Stimulated activated CD8-positive, alpha-beta memory T cell treated with anti-CD3 and anti-CD28 coated beads, Interleukin-4, amount 100 ng/mL, for 4 hours (primary cell): ENCODE measurements at places on chromosomes 2 and 18.
A peak's percentile ranks its signal among the peaks of the same experiment; 100 is the strongest.

DNA sequence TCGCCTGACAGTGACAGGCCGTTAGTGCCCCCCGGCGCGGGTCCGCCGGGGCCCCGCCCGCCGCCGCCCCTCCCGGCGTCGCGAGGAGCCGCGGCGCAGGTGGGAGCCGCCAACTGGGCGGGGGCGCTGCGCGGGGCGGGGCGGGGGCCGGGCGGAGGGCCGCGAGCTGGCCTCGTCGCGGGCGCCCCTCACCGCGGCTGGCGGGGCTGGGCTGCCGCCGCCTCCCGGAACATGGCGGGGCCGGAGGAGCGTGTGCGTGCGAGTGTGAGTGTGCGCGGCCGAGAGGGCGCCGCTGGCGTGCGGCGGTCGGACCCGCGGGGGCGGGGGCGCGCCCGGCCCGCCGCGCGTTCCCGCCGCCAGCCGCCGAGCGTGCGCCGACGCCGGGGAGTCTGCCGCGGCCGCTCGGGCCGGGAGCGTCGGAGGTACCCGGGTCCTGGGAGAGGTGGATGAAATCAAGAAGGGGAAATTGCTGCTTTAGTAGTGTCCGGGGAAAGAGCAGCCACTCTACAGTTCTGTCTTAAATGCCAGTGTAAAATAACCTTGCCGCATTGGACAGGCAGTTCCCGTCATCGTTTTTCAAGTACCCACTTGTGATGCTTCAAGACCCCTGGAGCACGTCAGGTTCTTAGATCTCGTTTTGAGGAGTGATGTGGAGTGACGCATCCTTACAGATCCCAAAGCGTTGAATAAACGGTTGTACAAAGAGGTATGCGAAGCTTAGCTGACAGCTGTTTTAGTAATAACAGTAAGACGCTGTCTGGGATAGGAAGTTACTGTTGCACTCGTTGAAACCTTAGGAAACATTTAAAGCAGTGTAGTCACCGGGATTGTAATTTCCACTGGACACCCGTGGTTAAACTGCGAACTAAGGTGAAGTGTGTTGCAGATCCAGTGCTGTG lies 836 bp downstream of the ANKRD12 start:
- peak; percentile 49 for DNase-seq

GRCh38 chr2:48249631-48250473 lies 280.1 kb upstream of the STON1 start:
- no peak for DNase-seq

DNA sequence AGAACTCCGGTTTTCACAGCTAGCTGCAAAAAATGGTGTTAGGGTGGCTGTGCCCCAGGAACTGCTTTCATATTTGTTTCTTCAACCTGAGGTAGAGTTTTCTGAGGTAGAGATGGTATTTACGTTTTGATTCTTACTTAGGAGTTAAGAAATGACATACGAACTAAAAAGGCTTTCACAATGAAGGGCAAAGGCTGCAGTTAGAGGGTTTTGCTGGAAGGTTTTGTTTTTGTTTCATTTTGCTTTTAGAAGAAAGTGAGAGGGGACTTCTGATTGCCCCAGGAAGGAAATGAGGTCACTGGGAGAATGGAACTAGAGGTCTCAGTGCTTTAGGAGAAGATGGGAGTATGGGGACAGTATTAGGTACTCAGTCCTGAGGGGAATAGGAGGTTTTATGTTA lies 15.5 kb downstream of the CDCA7 start:
- no peak for DNase-seq

- no peak for DNase-seq
Measured at GRCh38 chr2:39127973-39128372, 7.1 kb upstream of the SOS1 start.

DNA sequence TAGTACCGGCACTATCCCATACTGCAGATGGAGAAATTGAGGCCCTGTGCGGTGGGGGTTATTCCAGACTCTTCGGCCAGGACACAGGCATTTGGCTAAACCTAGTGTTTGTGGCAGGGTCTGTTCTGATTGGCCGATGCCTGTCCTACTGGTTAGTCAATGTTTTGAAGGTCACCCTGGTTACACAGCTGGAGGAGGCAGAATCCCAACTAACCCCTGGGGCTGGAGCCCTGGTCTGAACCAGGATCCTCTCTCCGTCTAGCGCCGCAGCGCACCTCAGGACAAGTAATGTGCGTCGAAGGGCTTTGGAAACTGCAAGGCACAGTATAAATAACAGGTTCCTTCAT lies 19.4 kb downstream of the TEX44 start:
- no peak for DNase-seq

DNA sequence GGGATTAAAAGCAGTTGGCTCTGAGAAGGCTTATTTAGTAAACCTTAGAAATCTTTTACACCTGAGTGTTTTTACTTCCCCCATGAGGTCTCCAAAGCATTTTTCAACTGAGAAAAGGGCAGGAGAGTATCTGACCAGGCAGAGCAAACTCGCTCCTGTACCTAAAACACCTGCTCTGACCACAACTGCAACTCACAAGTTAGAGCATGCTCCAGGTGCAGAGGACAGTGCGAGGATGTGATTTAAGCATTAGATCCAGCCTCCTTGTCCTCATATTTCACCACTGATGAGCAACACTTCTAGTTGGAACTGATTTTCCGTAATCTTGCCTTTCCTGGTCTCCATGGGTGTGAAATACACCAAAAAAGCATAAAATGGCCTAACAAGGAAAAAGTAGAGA lies 34.5 kb upstream of the TBC1D8 start:
- no peak for DNase-seq

- DNase-seq: no peak
Measured at GRCh38 chr2:126981476-126981875, 82.8 kb downstream of the TEX51 start.

DNA sequence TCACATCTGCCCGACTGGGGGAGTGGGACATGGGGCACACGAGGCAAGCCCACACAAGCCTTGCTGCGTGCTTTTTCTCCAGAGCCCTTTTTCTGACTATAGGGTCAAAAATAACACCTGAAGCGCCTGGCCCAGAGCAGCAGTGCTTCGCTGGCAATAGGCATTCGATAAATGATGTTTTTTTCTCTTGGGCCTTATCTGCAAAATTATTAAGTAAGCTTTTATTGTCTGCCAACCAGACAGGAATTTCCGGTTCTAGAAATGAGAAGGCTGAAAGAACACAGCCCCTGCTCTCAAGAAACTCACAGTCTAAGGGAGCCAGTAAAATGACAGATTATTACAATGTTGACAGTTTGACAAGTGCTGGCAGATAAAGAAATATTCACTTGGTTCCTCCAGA lies 2.7 kb upstream of the TMBIM1 start:
- no peak for DNase-seq

DNA sequence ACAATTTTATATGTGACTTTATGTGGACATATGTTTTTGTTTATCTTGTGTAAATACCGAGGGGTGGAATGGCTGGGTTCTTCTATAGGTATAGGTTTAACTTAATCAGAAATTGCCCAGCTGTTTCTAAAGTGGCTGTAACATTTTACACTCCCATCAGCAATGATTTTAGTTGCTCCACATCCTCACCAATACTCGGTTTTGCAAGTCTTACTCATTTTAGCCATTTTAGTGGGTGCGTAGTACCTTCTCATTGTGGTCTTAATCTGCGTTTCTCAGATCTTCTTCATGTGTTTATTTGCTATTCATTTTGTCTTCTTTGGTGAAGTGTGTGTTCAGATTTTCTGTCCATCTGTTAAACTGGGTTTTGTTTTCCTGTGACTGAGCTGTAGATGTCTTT lies 95.4 kb upstream of the BCL2L11 start:
- DNase-seq: no peak

- DNase-seq: no peak
Measured at GRCh38 chr18:69757733-69758132, 189.9 kb downstream of the CD226 start.

- no peak for DNase-seq
Measured at GRCh38 chr2:134141598-134142340, 112.1 kb upstream of the MGAT5 start.

GRCh38 chr2:199833525-199833924 lies 17.5 kb downstream of the FTCDNL1 start:
- DNase-seq: no peak

DNA sequence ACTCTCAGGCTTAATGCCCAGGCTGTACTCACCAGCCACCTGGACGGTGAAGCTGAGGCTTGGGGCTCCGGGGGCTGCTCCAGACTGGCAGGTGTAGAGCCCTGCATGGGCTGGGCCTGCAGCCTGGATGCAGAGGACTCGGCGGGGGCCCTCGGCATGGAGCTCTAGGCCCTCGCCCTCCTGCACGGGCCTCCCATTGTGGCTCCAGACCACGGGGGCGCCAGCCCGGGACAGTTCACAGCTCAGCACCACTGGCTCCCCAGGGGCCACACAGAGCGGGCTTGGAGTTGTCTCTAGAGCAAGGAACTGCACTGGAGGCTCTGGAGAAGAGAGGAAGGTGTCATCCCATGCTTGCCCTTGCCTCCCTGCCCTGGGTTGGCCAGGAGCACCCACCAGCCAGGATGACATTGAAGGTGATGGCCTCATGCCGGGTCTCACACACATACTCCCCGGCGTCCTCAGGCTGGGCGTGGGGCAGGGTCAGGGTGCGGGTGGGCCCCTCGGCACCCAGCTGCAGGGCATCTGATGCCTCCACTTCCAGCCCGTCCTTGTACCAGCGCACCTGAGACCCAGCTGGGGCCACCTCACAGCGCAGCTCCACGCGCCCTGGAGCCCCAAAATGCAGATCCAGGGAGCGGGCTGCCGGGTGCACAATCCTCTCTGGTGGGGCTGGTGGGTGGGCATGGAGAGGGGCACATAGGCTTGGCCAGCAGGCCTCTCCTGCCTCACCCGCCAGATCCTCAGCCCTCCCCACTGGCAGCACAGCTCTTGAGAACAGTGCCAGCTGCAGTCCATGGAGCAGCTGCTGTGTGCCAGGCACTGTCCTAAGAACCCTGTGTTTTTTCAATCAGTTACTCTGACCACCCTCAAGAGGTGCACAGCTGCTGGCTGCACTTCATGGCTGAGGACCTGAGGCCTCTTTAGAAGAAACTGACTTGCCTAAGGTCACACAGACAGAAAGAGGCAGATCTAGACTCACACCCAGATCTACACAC lies 13.3 kb downstream of the OBSL1 start:
- no peak for DNase-seq

DNA sequence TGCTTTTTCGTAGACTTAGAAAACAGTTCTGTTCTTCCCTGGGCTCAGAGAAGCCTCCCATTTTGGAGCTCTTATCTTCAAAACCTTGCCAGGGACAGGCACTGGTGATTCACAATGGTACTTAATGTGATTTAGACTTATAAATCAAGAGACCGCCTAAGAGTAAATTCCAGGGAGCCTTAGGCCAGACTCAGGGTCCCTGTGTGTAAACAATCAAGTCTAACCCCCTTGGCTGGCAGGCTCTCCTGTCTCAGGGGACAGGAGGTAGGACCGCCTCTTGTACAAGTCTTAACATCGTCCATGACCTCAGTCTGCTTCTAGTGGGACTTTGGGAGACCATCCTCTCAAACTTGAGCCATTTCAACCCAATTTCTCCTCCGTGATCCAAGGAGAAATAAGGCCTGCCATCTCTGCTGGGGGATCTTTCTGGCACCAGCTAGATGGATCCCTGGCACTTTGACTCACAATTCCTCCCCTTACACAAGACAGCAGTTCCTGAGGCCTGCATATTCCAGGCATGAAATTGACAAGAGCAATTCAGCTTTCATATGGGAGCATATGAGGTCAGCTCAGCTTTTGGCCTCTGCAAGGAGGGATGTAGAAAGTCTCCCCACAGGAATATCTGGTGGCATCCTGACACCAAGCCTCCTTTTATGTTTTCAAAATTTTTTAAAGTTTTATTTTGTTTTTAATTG lies 487.0 kb downstream of the TNS1 start:
- no peak for DNase-seq

DNA sequence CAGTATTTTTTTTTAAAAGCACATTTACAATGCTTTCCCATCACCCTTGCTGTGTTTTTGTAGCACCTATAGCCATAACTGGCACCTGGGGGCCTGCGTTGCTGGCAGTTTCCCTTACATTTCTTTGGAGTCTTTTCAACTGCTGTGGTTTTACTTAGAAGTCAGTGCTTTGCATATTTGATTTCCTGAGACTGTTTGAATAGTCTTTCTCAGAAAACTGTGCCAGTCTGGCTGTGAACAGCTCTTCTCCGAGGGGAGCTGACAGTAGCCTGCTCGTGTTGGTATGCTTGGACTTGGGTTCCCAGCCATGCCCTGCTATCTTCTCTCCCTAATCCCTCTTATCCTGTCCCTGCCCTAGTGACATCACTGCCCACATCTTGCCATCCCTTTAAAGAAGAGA lies 81.5 kb downstream of the DPP4 start:
- no peak for DNase-seq

DNA sequence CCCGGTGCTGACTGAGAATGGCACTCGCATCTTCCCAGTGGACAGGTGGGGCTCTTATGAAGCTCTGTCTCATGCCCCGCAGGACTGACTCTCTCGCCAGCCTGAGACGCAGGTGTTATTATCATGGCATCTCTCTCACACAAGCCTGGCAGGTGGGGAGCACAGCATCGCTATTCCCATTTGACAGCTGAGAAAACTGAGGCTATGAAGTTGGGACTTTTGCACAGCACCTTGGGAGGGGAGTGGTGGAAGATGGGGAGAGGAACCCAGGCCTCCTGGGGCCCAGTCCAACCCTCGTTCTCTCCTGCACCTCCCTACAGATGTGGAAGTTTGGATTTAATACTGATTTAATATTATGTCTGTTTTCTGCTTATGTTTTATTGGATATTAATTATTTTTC lies 9.0 kb upstream of the NTSR2 start:
- DNase-seq: no peak

DNA sequence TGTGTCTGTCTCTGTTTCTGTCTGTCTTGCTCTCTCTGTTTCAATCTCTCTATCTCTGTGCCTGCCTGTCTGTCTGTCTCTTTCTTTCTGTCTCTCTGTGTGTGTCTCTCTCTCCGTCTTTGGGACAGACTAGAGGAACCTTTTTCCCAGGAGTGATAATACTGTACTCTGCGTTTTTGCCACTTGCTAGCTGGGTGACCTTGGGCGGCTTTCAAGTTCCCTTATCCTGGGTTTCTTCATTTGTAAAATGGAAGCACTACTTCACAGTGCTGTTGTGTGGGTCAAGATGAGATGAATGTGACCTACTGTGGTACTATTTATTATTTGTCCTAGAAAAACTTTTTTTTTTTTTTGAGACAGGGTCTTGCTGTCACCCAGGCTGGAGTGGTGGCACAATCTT lies 42.4 kb downstream of the HPCAL1 start:
- no peak for DNase-seq

- DNase-seq: no peak
Measured at GRCh38 chr2:76447294-76447693, 736.6 kb upstream of the GCFC2 start.
